ENCODE measurements at places on chromosomes 6 and 20.

DNA sequence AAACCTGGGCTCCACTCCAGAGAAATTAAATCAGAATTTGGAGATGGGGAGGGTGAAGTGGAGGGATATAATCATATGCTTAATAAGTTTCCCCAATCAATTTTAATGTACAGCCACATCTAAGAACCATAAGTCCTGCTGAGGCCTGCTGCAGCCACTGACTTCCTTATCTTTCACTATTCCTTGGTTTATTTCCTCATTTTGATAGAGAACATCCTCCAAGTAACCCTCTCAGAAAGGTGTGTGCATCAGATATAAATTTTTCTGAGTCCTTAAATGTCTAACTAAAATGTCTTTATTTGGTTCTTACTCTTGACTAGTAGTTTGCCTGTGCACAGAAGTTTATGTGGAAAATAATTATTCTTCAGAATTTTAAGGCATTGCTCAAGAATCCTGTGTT is 23.7 kb upstream of the SIRT5 start:
- no peak for DNase-seq

DNA sequence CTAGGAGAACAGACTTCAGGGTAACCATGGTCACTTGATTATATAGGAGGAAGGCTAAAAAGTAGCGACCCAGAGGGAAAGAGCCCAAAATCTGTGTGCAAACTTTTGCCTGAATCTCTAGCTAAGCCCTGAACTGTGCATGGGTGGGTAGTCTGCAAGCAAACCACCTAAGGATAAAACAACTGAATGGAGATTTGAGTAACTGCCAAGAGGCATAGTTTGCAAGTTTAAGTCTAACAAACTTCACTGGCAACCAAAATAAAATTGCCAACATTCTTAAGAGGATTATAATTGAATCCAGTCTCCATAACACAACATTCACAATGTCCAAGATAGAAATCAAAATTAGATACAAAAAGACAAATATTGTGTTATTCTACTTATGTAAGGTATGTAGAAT is 192.0 kb upstream of the PLN start:
- DNase-seq: no peak

DNA sequence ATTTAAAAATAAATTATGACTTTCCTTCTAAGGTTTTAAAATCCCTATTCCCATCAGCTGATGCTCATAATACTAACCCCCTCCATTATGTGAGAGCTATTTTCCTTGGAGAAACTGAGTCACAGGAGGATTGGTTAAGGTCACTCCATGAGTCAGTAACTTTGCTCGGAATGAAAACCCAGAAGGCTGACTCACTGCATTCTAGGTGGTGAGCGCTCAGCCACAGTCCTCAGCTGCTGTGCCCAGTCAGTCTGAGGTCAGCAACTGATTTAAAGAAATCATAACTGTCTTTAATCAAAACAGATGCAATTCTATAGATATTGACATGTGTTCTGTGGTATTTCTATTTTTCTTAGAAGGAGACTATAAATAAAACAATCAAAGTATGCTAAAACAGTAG is 359.2 kb downstream of the GJA1 start:
- no peak for DNase-seq

GRCh38 chr6:7939184-7939863 is 28.7 kb upstream of the TXNDC5 start:
- no peak for DNase-seq

- DNase-seq: peak; percentile 89
These were observed 159.3 kb upstream of the TNFAIP3 start for GRCh38 chr6:137707590-137708360.

GRCh38 chr6:15796130-15796771 is 133.4 kb upstream of the DTNBP1 start:
- no peak for DNase-seq

- no peak for DNase-seq
These were observed 167.6 kb upstream of the CST7 start for GRCh38 chr20:24781418-24781980.

GRCh38 chr20:56373942-56374341 is 15.2 kb downstream of the FAM210B start:
- DNase-seq: no peak

DNA sequence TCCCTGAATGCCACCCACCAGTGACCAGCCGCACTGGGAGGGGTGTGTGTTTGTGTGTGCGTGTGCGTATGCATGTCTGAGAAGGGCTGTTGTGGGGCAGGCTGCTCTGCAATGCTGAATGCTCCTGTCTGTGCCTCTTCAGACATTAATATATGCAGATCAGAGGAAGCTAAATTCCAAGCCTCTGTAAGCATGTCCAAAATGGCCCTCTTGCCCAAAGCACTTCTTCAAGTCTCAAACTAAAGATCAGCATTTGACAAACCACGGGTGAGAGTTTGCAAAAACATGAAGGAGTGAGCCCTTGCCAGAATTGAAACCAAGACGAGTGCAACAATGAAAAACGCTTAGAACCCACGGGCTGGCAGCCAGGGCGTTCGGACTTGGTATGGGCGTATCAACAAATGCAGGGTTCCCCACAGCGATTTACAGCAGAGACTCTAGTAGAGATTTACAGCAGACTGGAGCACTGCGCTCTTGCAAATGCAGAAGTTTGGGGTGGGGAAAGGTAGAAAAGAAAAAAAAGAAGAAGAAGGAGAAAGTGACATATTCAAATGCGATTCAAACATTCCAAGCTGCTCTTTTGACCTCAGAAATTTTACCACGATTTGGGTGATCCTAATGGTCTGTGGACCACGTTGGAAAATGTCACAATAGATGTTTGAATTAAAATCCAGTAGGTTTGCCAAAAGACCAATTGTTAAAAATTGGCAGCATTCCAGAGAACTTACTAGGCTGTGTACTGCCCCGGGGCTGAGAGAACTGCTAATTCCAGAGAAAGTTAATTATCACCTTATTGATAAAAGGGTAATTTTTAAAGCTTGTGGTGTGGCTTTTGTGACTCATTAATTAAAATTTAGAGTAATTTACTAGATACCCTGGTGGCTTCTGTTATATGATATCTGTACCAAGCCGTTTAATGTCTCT is 3.5 kb downstream of the SCML4 start:
- DNase-seq: peak; percentile 52

DNA sequence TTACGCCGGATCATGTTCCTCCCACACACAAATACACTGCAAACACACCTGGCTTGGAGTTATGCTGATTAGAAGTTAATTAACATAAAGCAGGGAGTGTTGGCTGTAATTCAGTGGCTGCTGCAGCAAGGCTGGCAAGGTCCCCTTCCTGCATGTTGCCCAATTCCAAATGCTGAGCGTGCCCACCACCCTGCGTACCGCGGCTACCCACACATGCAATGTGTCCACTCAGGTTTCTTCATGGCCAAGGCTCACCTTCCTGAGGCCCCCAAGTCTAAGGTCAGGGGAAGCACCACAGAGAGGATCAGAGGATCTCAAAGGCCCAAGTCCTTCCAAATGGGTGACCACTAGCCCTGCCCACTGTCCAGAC is 11.6 kb upstream of the PRND start:
- no peak for DNase-seq

GRCh38 chr20:22232473-22232872 is 351.9 kb downstream of the FOXA2 start:
- no peak for DNase-seq

GRCh38 chr6:148852688-148853087 is 105.9 kb downstream of the UST start:
- DNase-seq: no peak

All from CD4-positive, alpha-beta T cell treated with Interleukin-6 at 100 ng/mL for 8 hours (primary cell).